Ovary (tissue), 10 donors: ENCODE measurements at places on chromosomes 1 and 21.

- no peaks in the 10 kb centered on the region for H3K36me3 ChIP-seq
- H3K4me1 ChIP-seq = no peaks in the 10 kb centered on the region
- DNase-seq = no peak
- H3K4me3 ChIP-seq = no peak overlapping the region
- no peak overlapping the region for H3K27ac ChIP-seq
These were observed 93.0 kb downstream of the DISC1 start for GRCh38 chr1:231719485-231720183.

DNA sequence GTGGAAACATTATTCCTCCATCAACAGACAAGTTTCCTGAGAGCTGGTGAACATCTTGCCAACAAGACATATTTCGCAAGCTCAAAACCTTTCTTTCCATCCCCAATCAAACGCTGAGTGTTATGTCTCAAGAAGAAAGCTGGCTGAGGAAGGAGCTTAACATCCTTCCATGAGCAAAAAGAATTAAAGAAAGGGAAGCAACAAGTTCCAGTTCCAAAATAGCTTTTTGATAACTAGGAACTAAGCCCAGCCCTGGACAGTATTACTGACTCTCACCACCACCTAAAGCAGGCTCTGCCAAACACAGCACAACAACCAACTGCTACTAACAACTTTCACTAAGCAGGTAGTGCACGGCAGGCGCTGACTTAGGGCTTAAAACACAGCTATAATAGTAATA lies 50.2 kb downstream of the CAPZB start:
- DNase-seq = no peak
- no peaks in the 10 kb centered on the region for H3K36me3 ChIP-seq
- H3K4me1 ChIP-seq = peaks cover 53% of the 10 kb centered on the region
- no peaks in the 10 kb centered on the region for H3K27me3 ChIP-seq

GRCh38 chr1:6444377-6444776 lies 19.8 kb downstream of the ESPN start:
- H3K27me3 ChIP-seq = no peaks in the 10 kb centered on the region
- no peak overlapping the region for H3K4me3 ChIP-seq
- no peaks in the 10 kb centered on the region for H3K36me3 ChIP-seq
- peaks cover 1% of the 10 kb centered on the region for H3K4me1 ChIP-seq

GRCh38 chr1:80529546-80529945 lies 1271.2 kb upstream of the ADGRL2 start:
- H3K27ac ChIP-seq = no peak overlapping the region
- DNase-seq = no peak
- peaks cover 3% of the 10 kb centered on the region for H3K4me1 ChIP-seq
- H3K27me3 ChIP-seq = no peaks in the 10 kb centered on the region
- no peak overlapping the region for H3K4me3 ChIP-seq

- no peak for DNase-seq
- H3K36me3 ChIP-seq = no peaks in the 10 kb centered on the region
- H3K4me1 ChIP-seq = no peaks in the 10 kb centered on the region
- no peak overlapping the region for H3K27ac ChIP-seq
- no peaks in the 10 kb centered on the region for H3K27me3 ChIP-seq
These were observed 6.2 kb upstream of the C1orf105 start for GRCh38 chr1:172414331-172414730.

GRCh38 chr1:34898330-34898761 lies 31.1 kb downstream of the DLGAP3 start:
- H3K27me3 ChIP-seq = no peaks in the 10 kb centered on the region
- DNase-seq = no peak
- H3K27ac ChIP-seq = no peak overlapping the region
- no peaks in the 10 kb centered on the region for H3K4me1 ChIP-seq
- no peaks in the 10 kb centered on the region for H3K36me3 ChIP-seq

GRCh38 chr1:208318150-208318734 lies 74.1 kb upstream of the PLXNA2 start:
- no peaks in the 10 kb centered on the region for H3K36me3 ChIP-seq
- DNase-seq = no peak
- no peak overlapping the region for H3K27ac ChIP-seq
- no peaks in the 10 kb centered on the region for H3K4me1 ChIP-seq
